ENCODE measurements at places on chromosomes 6 and 20. TPM values are rescaled to one million over a fixed set of nuclear protein-coding genes. Genes with fewer than 3 reads are reported as not detected.

- DNase-seq = no peak
Observed at GRCh38 chr20:53800418-53800817, 206.8 kb upstream of the ZNF217 start.

Gene NEU1
- polyA plus RNA-seq = 17.7 TPM

Gene SNAP25
- polyA plus RNA-seq = 1.1 TPM

Gene TSBP1
- polyA plus RNA-seq = not detected

Gene MAS1
- 0.25 TPM for polyA plus RNA-seq

- DNase-seq = no peak
Observed at GRCh38 chr6:140345935-140346334, 971.5 kb upstream of the CITED2 start.

DNA sequence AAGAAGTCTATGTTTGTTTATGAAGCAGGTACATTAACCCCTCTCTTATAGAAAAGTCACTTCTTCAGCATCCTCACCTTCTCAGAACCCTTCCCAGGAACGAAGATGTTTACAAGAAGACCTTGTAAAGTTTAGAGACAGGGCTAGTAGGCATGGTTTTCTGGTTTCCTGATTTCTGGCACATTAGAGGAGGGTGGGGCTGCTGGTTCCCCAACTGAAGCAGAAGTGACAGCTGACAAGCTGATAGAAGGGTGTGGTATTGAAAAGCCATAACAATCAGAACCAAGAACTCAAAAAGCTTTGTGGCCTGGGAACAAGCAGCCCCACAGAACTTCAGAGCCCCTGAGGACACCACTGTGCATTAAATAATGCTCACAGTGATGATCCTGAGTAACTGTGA, 91.2 kb downstream of the RTN4IP1 start:
- no peak for DNase-seq

GRCh38 chr6:72422171-72422570, 199.7 kb upstream of the KCNQ5 start:
- no peak for DNase-seq

Gene TFAP2D
- not detected for polyA plus RNA-seq

Gene PDE7B
- polyA plus RNA-seq = 7.1 TPM

Gene PHF20
- polyA plus RNA-seq = 29.4 TPM

DNA sequence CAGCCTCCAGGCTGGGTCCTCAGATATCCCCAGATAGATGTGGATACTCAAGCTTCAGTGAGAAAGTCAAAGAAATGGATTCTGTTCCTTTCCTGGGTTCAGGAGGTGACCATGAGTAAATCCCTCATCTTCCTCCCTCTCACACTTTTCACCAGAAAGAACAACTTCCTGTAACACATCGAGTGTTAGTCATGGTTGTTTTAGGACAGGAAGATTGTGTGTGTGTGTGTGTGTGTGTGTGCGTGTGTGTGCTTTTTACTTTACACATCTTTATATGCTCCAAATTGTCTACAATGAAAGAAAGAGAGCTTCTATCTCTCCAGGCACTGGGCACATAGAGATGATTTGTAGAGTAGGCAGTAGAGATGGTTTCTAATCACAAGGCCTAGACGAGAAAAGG, 139.9 kb downstream of the TBXT start:
- no peak for DNase-seq

DNA sequence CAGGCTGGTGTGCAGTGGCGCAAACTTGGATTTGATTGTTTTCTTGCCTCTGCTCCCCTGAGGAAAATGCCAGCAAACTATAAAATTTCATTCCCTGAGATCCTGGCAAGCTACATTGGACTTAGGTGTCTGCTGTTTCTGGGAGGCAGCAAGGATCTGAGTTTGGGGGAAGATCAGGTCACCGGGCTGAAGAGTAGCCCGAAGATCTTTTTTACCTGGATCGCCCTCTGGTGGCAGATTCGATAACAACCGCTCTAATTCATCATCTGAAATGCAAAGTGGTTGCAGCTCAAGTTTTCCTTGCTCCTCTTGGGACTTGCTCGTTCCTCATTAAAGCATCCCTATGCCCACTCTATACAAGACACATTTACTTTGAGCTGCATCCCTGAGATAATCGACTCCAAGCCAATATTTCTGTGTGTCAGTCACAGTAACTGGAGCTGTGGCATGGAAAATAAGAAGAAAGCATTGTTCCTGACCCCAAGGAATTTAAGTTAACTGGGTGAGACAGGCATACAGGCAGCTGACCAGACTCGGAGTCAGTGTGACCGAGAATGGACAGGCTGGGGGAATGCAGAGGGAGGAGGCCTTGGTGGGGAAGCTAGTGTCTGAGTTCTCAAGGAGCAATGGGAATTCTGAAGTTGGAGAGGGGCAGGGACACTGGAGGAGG, 131.8 kb upstream of the PROKR2 start:
- DNase-seq = peak; percentile 17
